Nephron progenitor cell (in vitro differentiated cells): ENCODE measurements at places on chromosomes 5 and 9.

DNA sequence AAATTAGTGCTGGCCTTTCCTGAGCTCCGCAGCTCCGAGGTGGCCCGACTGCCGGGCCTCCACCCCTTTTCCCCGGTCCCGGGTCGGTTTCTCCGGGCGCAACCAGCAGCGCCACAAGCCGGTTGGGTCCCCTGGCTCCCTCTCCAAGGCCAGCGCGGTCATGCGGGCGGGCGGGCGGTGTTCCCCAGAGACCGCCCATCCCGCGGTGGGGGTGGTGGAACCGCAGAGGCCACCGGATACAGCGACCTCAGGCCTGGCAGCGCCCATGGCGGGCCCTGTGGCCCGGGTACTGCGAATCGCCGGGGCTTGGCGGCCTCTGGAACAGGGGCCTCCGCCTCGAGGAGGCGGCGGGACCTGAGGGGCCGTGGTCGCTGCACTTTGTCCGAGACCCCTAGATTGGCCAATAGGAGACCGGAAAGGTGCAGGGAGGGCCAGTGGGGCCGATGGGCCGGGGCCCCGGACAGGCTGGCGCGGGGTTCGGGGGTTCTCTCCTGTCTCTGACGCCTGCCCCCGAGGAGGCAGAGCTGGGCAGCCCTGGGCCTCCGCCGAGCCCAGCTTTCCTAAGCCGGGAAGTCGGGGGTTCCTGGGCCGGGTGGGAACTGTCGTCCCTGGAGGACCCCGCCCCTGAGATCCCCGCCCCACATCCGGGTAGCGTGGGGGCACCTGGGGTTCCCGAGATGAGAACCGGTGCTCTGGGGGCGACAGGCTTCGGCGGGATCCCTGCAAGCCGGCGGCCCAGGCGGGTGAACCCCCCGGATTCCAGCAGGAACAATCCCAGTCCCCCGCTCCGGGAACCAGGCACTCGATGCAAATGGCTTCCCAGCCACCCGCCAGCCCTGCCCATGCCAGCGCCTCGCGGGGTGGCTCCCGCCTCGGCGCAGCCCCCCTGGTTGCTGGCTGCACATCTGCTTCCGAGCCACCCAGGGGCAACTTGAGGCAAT is 293.9 kb downstream of the ZSWIM6 start:
- DNase-seq: peak; percentile 75

DNA sequence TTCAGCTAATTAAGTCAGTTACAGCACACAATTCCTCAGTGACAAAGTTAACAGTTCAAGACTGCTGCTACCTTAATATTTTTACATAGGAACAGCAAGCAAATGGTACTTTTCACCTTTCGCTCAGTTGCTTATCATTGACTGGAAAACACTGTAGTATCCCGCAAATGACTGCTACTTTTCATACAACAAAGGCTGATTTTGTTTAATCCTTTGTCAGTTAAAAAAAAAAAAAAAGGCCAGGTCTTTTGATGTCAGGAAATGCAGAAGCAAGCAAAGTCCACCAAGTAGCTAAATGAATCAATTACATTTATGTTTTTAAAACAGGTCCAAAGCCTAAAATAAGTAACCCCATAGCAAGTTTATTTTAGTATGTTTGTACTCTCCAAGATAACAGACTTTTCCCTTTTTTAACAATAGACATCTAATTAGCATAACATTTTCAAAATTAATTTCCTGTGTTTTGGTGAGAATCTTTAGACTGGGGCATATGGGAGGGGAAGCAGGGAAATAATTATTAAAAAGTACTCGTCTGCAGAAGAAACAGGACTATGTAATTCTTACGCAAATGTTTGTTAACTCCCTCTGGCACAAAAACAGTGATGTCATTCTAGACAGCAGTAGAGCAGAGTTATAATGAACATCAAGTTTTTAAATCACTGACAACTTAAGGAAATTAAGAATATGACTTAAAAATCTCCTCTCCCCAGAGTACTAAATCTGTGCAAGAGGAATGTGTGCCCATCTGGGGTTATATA is 9.6 kb downstream of the PFDN1 start:
- no peak for DNase-seq

DNA sequence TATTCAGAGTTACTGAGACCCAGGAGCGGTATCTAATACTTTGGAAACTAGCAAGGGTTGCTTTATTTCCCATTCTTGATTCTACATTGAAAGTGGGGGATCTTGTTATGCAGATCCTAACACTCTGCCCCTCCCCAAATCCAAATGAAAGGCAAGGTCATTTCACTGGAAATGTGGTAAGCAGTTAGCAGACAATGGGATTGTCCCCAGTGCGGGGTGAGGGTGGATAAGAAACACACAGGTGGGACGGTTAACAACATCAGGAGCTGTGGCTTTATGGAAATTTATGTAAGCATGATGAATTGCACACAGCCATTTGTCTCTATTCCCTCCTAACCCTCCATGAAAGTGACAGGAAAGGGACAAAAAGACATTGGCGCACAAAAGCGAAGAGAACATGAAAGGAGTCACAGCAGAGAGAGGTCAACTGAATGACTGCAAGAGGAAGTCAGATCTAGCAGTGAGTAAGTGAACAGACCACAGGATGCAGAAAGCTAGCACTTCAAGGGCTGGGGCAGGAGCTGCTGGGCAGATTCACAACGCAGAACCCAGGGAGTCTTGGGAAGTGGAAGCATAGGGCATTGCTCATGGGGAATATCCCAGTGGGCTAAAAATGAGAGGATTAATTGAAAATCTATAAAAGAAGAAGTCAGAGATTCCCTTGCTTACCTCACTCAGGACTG is 184.4 kb downstream of the HSD17B3 start:
- no peak for DNase-seq

DNA sequence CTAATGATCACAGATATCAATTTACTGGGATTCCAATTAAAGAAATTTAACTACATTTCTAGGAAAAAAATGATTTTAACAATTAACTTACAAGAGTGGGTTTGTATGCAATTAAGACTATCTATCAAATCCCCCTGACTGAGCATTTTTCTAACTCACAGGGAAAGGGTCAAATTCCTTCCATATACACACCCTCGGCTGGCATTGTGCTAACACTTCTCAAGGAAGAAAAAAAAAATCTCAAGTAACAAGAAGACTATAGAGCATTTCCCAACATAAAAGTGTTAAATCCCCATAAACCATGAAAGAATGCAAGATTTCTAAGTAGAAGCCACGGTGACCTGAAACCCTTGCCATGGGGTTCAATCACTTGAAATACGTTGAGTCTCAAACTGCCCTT is 368.8 kb downstream of the GLIS3 start:
- DNase-seq: no peak

DNA sequence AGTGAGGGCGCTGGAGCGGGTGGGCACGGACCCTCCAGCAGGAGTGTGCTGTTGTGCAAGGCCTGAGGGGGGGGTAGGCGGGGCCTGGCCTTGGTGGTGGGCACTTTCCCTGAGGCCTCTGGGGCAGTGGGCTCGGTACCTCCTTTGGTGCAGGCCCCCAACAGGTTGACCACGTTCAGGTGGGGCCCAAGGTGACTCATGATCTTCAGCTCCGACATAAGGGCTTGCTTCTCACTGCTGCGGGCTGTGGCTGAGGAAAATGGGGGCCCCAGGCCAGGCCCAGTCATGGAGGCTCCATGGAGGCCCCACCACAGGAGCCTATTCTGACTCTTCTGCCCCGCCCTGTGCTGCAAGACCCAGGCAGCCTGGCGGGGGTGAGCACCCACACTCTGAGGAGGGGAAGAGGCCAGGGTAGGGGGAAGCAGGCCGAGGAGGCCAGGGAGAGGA is 31.5 kb downstream of the PDGFRB start:
- DNase-seq: no peak

- DNase-seq: no peak
Measured at GRCh38 chr9:89026876-89027275, 35.6 kb downstream of the S1PR3 start.

GRCh38 chr9:96779089-96779488 is 1.2 kb upstream of the ZNF510 start:
- no peak for DNase-seq

DNA sequence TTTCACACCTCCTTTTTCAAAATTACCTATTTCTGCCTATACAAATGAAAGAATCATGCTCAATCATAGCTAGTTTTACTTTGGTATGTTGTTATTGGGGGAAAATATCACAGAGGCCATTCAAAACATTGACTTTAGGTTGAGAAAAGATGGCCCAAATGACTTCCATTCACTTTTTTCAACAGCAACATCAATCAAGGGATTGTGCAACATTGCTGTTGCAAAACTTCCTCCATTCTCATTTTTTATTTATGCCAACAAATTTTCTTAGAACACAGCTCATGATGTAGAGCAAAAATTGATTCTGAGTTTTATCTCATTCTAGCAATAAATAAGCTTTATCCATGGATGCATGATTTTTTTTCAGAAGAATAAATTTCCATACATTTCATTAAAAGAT is 93.6 kb upstream of the RORB start:
- no peak for DNase-seq

GRCh38 chr5:60529001-60529400 is 171.0 kb downstream of the DEPDC1B start:
- DNase-seq: no peak

GRCh38 chr5:86649832-86650505 is 32.2 kb downstream of the COX7C start:
- DNase-seq: no peak

GRCh38 chr9:14520341-14520740 is 172.9 kb downstream of the ZDHHC21 start:
- no peak for DNase-seq

DNA sequence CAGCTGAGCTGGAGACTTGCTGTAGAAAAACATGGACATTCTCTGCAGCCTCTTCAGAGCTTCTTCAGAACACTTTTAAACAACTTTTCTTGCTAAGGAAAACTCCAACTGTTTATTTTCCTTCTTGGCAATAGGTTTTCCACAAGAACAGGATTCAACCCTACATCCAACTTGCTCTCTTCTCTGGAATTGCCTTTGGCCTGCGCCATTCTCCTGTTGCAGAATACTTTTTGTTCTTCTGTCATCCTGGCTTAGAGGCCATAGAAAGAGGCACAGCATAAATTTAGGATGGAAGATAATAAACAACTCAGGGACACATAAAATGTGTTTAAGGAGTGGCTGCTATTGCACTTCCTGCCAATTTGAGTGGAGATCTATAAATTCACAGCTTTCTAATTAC is 54.7 kb upstream of the ICE1 start:
- no peak for DNase-seq

- no peak for DNase-seq
Measured at GRCh38 chr5:116492016-116492623, 82.5 kb downstream of the SEMA6A start.

DNA sequence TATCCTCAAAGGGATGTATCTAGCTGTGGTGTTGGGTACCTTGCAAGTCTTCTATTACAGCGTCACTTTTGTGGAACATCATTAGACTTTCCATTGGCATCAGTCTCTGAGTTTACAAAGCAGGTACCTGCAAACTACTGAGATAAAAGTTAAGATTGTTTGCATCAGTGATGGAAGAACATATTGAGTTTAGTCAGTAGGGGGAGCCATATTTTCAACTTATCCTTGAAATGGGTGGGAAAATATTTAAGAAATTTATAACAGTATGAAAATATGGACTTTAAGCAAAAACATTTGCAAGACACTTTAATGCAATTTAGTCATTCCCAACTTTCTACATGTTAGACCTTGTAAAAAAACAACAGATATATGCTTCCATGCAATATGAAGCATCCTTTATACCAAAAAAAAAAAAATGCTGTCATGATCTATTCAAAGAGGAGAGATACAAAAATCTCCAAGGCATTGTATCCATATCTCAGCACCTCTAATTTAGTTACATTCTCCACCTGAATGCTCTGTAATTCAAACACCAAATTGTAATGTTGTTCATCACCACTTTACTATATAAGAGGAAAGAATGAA is 98.6 kb upstream of the ADAMTS19 start:
- no peak for DNase-seq

DNA sequence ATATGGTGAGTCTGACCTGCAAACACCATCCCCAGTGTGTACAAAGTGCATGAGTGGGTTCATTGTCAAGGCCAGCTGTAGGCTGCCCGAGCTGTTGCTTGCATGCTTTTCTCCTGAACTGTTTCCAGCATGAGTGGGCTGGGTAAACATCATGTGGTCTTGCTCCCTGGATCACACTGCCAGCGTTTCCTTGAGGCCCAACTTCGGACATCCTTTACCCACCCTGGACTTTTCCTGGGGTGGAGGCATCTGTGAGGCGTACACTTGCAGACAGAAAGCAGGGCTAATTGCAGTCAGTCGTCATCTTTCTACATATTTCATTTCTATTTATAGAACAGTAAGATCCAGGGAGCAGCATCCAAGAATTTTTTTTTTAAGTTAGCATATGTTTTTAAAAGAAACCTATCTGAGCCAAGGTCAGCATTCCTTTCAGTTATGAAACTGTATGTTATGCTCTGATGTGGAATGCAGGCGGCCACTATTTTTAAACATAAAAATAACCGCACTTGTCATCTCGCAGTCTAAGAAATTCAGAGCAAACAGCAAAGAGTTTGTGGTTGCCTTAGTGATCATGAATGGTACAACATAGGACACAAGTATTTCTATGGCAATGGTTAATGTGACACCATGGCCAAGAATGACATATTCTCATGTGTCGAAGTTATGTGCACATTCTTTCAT is 106.5 kb upstream of the DMRT1 start:
- no peak for DNase-seq
